Right cardiac atrium (tissue), 5 donors: ENCODE measurements at places on chromosomes 6 and 20. TPM values are rescaled to one million over a fixed set of nuclear protein-coding genes. Genes with fewer than 3 reads are reported as not detected.

DNA sequence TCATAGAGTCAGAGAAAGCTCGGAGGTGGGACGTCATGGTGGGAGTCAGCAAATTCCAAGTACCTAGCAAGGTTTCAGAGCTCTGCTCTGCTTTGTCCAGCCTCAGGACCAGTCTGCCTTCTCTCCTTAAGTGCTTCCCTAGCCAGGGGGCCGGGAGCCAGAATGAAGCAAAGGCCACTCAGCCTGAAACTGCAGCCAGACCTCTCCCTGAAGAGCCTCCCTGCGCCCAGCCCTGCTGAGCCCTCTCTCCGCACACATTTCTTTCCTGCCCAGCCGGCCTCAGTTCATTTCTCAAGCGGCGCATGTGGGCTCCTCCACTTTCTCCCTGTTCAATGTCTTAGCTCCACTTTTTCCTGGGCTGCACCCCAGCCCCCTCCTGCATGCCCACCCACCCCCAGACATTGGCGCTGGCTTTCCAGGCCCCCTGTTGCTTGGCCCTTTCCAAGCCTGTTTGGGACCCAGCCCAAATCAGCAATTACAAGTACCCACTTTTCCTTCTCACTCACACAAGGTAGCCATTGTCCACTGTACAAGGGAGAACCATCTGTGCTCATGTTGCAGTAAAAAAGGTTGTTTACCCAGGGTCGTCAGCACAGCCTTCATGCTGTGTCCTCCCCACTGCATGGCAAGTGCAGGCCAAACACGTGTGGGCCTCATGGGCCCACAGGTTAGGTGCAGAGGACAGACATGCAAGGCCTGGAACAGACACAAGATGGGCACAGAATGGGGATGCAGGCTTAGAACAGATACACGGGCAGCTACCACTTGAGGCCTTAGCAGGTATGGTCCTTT is 147.1 kb downstream of the MRPL14 start:
- peak; percentile 70 for DNase-seq

GRCh38 chr6:44182911-44183390 is 24.3 kb downstream of the CAPN11 start:
- no peak for DNase-seq

DNA sequence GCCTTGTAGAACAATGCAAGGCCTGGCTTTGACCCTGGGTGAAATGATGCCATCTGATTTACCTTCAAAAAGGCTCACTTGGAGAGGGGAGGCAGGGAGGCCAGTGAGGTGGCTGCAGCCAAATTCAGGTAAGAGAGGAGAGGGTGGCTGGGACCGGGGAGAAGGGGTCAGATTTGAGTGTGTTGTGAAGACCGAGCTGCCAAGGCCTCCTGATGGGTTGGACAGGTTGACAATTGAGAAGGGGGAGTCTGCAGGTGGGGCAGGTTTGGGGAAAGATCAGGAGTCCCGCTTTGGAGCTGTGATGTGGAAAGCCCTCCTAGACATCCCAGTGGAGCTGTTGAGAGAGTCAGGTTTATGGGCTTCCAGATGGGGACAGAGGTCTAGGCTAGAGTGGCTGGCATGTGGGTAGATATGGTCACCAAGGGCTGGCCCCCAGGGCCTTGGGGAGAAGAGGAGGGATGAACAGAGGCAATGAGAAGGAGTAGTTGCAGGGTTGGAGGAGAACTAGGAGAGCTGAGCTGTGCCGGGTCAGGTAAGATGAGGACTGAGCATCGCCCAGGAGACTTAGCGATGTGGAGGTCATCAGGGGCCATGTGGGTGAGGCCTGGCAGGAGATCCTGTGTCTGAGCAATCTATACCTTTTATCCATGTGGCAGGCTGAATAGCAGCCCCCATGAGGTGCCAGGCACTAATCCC is 70.5 kb upstream of the TOX2 start:
- DNase-seq, result no peak

- DNase-seq, result no peak
These were observed 165.5 kb downstream of the MOXD1 start for GRCh38 chr6:132235596-132236280.

- DNase-seq, result no peak
These were observed 34.1 kb downstream of the HLA-G start for GRCh38 chr6:29861521-29862255.

DNA sequence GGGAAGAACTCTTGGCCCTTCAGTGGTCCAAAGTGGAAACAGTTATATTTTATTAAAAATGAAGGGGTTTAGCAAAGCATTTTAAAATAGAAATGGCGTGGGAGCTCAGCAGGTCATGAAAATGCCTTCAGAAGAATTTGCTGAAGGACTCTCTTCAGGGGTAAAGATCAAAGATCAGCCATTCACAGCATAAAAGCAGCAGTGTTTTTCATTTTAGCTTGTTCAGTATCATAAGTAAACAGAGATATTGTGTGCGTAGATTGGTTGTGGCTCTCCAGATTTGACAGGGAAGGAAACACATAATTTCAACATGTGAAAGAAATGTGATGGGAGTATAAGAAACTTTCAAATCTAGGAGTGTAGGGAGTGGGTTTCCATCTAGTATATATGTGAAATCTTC is 519.2 kb upstream of the MAP3K7 start:
- DNase-seq, result no peak

- DNase-seq, result no peak
These were observed 100.7 kb upstream of the RNF24 start for GRCh38 chr20:4116091-4116490.

DNA sequence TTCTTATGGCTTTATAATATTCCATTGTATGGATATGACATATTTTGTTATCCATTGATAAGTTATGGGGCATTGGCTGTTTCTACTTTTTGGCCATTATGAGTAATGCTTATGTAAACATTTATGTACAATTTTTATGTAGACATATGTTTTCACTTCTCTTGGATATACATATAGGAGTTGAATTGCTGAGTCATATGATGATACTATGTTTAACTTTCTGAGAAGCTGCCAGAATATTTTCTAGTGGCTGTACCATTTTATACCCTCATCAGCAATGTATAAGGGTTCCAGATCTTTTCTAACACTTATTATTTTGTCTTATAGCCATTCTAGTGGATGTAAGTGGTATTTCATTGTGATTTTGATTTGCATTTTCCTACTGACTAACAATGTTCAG is 23.1 kb downstream of the OTOR start:
- no peak for DNase-seq

GRCh38 chr6:16135066-16135465 is 6.2 kb downstream of the MYLIP start:
- DNase-seq, result no peak

DNA sequence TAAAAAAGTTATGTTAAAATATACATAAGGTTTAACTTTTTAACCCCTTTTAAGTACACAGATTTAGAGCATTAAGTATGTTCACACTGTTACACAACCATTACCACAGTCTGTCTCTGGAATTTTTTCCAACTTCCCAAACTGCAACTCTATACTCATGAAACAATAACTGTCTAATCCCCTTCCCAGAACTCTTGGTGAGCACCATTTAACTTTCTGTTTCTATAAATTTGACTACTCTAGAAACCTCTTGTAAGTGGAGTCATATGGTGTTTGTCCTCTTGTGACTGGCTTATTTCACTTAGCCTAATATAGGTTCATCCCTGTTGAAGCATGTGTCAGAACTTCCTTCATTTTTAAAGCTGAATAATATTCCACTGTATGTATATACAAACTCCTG is 98.1 kb downstream of the MAP3K7 start:
- no peak for DNase-seq

NMBR gene
- not detected for polyA plus RNA-seq

CRIP3 gene
- polyA plus RNA-seq, result 2.6 TPM

GPANK1 gene
- polyA plus RNA-seq, result 24.6 TPM
